Cardiac ventricle fibroblast (primary cell): ENCODE measurements at places on chromosomes 4 and X. TPM values are rescaled to one million over a fixed set of nuclear protein-coding genes. Genes with fewer than 3 reads are reported as not detected.

Gene ZMAT1
- 0.12 TPM in 1 of 2 replicates, not detected in the other for total RNA-seq

Gene ZNF141
- 4.8 TPM in 2 replicates for total RNA-seq

Gene PAGE4
- not detected in 2 replicates for total RNA-seq

Gene CT45A3
- total RNA-seq: not detected in 2 replicates

Gene CT45A2
- total RNA-seq: not detected in 2 replicates

Gene PRDM8
- total RNA-seq: 2.7 and 3.5 TPM in 2 replicates

Gene CFAP99
- total RNA-seq: not detected in 2 replicates

Gene RASL11B
- total RNA-seq: 0.06 and 0.54 TPM in 2 replicates

Gene CCDC120
- 2.0 and 2.5 TPM in 2 replicates for total RNA-seq

Gene CXorf38
- total RNA-seq: 9.6 and 11.7 TPM in 2 replicates

Gene DNAJB14
- 18.5 and 22.7 TPM in 2 replicates for total RNA-seq

Gene SHISA3
- total RNA-seq: 64.4 and 71.1 TPM in 2 replicates

Gene ERAS
- not detected in 2 replicates for total RNA-seq

Gene ATXN3L
- not detected in 2 replicates for total RNA-seq

Gene SLC25A31
- total RNA-seq: not detected in 2 replicates

Gene STAP1
- not detected in 2 replicates for total RNA-seq

Gene RNF113A
- total RNA-seq: 19.8 and 24.1 TPM in 2 replicates

Gene TLR8
- total RNA-seq: not detected in 2 replicates

Gene BEX1
- total RNA-seq: not detected in 2 replicates

Gene TCP11X2
- total RNA-seq: not detected in 2 replicates

Gene ARSJ
- total RNA-seq: 16.2 and 19.9 TPM in 2 replicates

Gene C4orf36
- not detected in 2 replicates for total RNA-seq

Gene GAGE13
- total RNA-seq: not detected in 2 replicates

Gene MAGEA9
- not detected in 2 replicates for total RNA-seq

Gene HSFX4
- total RNA-seq: not detected in 2 replicates

Gene BEX2
- not detected in 2 replicates for total RNA-seq

Gene RPA4
- 0.12 and 0.20 TPM in 2 replicates for total RNA-seq

Gene MGARP
- 7.2 and 7.6 TPM in 2 replicates for total RNA-seq

Gene AIMP1
- 16.1 and 16.2 TPM in 2 replicates for total RNA-seq

Gene SLC26A1
- 0.15 TPM in 1 of 2 replicates, not detected in the other for total RNA-seq

Gene IL13RA1
- total RNA-seq: 46.7 and 52.0 TPM in 2 replicates

Gene CYLC1
- not detected in 2 replicates for total RNA-seq

Gene DKK2
- total RNA-seq: not detected in 2 replicates

Gene PCSK1N
- 1.0 and 1.4 TPM in 2 replicates for total RNA-seq

Gene ARR3
- not detected in 2 replicates for total RNA-seq

Gene WNK3
- total RNA-seq: 0.81 and 1.4 TPM in 2 replicates

Gene FGF2
- total RNA-seq: 11.0 and 11.6 TPM in 2 replicates

Gene GLRA3
- not detected in 2 replicates for total RNA-seq

Gene TREX2
- 1.1 and 5.5 TPM in 2 replicates for total RNA-seq

Gene KIAA1210
- not detected in 2 replicates for total RNA-seq

Gene BOD1L1
- total RNA-seq: 20.5 and 21.2 TPM in 2 replicates

Gene TLR2
- 0.10 and 0.50 TPM in 2 replicates for total RNA-seq

Gene NWD2
- not detected in 2 replicates for total RNA-seq

Gene AKAP14
- not detected in 2 replicates for total RNA-seq

Gene RHOXF2B
- total RNA-seq: not detected in 2 replicates

Gene GRPR
- not detected in 2 replicates for total RNA-seq

Gene SRPX2
- 160 and 169 TPM in 2 replicates for total RNA-seq

Gene SRPX
- total RNA-seq: 2,993 and 3,060 TPM in 2 replicates

Gene SMARCA5
- total RNA-seq: 26.6 and 26.9 TPM in 2 replicates

Gene HSD17B13
- not detected in 2 replicates for total RNA-seq

Gene HHIP
- total RNA-seq: 0.81 and 1.7 TPM in 2 replicates

Gene SSX4
- not detected in 2 replicates for total RNA-seq
